ENCODE measurements at places on chromosomes 12 and 14.

- DNase-seq, result no peak
These were observed 203.6 kb downstream of the C12orf75 start for GRCh38 chr12:105534068-105534467.

- DNase-seq, result no peak
These were observed 470.1 kb upstream of the NOVA1 start for GRCh38 chr14:27067961-27068360.

- DNase-seq, result no peak
These were observed 73.7 kb downstream of the DUSP16 start for GRCh38 chr12:12488823-12489550.

DNA sequence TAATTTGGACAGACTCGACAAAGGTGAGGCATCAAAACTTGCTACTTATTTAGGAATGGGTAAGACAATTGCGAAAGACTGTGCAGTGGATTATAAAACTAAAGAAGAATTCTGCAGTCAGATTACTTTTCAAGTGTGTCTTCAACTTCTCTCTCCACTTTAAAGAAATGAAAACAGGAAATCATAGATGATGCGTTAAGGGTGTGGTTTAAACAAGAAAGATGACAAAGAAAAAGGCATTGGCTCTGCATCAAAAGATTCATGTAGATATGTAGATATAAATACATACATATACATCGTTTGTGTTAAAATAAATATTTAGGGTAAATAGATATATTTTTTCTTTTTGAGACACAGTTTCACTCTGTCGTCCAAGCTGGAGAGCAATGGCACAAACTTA, 74.6 kb upstream of the PARP11 start:
- no peak for DNase-seq

- DNase-seq, result no peak
These were observed 246.4 kb downstream of the EGLN3 start for GRCh38 chr14:33704481-33704880.

DNA sequence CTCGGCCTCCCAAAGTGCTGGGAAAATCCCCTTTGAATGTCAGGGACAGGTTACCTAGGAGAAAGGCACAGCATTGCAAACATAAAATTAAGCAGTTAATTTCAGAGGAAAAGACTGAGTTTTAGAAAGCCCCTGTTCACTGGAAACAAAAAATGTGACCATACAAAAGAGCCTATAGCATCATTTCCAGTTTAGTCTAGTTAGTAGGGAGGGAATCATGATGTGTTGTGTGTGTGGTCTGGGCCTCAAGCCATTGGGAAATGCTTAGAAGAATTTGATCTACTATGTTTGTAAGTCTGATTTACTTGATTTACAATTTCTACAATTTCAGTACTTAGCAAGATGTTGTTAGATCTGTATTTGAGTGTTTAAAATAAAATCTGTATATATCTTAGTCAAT, 47.1 kb upstream of the RERG start:
- DNase-seq, result no peak

- no peak for DNase-seq
These were observed 78.7 kb downstream of the TSPAN9 start for GRCh38 chr12:3155702-3156370.

DNA sequence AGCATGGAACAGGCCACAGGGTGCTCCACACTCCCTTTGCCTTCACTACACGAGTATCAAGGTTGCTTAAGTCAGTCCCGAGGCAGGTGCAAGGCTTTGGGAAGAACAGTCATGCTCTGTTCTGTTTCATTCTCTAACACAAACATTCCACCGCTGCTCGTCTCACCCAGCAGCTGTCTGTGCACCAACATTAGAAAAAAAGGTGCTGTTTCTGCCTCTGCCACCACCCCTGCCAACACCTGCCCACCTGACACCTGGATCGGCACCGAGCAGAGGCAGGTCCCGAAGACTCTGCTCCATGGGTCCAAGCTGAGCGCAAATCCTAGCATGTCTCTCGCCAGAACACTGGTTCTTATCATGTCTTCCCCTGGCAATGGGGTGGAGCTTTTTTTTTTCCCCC, 347.7 kb downstream of the TMEM132D start:
- DNase-seq, result no peak

GRCh38 chr14:105178069-105178867, 2.8 kb downstream of the NUDT14 start:
- DNase-seq, result no peak

- no peak for DNase-seq
These were observed 9.5 kb downstream of the GPR19 start for GRCh38 chr12:12686472-12686871.

DNA sequence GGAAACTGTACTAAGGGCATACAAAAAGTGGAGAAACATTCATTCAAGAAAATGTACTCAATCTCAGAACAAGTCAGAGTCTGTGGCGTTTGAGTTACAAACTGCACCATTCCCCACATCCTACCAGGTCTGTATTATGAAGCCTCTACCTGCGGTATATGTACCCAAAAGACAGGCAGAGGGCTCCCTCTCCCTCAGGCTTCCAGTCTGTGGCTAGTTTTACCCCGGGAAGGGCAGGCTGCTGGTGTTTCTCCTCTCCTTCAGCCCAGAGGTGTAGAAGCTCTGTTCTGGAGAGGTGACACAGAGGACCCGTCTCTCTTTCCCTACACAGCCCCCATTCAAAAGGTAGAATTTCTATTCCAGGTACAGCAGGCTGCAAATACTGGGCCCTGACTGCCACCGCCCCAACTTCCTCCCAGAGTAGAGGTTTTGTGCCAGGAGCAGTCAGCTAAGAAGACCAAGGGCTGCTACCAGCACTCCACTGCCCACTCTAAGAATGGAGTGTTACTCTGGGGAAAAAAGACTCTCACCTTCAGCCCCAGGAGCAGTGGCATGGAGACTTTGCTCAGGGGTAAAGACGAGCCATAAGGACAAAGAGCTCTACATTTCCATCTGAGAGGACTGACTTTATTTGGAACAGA, 39.4 kb downstream of the PARP11 start:
- DNase-seq, result no peak

DNA sequence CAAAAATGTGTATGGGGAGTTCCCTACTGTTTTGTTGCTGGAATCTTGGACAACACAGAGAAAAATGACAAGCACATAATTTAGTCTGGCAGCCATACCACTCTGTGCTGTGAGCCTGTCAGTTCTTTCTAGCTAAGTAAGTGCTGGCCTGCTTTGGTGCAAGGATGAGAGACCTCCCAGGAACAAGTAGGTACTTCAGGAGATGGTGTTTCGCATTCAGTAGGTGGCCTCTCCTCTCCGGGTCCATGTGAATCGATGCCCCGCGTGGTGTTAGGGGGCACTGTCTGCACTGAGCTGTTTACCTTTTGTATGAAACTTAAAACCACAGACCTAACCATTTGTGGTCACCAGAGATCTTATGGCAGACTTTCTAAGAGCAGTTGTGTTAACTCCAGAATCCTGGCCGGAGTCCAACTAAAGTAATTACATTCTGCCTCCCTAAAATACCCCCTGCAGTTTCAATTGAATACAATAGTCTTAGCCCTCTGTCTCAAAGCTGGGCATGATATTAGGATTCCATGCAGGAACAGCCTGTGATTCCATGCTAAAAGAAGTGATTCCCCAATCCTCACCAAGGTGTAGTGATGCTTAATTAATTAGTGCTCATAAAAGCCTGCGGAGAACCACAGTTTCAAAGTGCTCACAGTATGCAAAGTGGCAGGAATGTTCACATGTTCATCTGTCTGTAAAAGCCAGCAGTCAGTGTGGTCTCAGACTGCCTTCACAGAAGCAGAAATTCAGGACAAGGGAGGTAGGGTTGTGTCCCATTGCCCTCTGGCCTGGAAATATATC, 64.2 kb downstream of the LLPH start:
- DNase-seq, result no peak

DNA sequence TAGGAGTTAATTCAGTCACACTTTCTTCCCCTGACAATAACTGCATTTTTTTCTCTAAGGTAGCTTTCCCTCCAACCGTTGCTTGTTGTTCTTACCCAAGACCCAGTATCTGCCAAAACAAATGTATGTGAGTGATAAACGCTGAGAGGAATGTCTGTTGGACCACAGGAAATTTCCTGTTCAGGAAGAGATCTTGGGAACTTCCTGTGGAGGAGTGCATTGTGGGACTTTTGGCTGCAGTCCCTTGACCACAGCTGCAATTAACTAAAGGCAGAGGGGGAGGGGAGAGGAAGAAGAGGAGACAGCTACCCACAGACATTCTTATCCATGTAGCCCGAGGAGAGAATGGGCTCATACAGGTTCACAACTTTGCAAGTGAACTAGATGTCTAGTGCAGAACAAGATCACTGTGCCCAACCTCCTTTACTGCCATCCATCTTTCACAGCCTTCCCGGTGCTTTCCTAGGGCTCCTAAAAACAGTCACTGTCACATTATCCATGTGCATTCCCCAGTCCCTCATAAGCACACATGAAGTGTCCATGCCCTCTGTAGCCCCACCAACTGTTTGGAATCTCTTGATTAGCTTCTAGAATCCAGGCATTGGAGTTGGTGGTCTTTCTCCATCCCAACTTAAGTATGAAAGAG, 149.5 kb downstream of the ETV6 start:
- no peak for DNase-seq

DNA sequence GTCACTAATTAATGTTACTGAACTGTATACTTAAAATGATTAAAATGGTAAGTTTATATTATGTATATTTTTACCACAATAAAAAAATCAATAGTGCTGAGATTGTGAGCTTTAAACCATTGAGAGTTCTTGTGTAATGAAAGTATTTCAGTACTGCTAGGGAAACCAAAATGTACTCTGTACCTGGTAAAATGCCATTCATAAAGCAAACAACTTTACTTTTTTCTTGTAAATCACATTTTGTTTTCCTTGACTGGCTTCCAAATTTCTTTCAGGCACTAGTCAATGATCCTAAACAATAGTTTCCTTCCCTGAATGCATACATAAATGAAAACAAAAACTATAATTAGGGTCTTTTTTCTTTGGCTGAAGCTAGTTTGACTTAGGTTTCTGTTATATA, 29.4 kb upstream of the SNRPF start:
- no peak for DNase-seq

- peak; percentile 80 for DNase-seq
These were observed 94.1 kb downstream of the SLC25A47 start for GRCh38 chr14:100416921-100417860.

All from H54 (cell line).